CD4-positive, alpha-beta T cell treated with Interleukin-4 for 4 hours (primary cell): ENCODE measurements at places on chromosomes 1 and 21.

GRCh38 chr1:150987924-150988323, 5.8 kb downstream of the ANXA9 start:
- DNase-seq: no peak

GRCh38 chr1:117570988-117571409, 34.8 kb upstream of the TENT5C start:
- no peak for DNase-seq

- DNase-seq: no peak
Measured at GRCh38 chr1:59291561-59291960, 5.3 kb upstream of the FGGY start.

- DNase-seq: no peak
Measured at GRCh38 chr21:29975776-29976175, 36.0 kb upstream of the GRIK1 start.

GRCh38 chr1:30147188-30147587, 576.2 kb downstream of the MATN1 start:
- DNase-seq: no peak

DNA sequence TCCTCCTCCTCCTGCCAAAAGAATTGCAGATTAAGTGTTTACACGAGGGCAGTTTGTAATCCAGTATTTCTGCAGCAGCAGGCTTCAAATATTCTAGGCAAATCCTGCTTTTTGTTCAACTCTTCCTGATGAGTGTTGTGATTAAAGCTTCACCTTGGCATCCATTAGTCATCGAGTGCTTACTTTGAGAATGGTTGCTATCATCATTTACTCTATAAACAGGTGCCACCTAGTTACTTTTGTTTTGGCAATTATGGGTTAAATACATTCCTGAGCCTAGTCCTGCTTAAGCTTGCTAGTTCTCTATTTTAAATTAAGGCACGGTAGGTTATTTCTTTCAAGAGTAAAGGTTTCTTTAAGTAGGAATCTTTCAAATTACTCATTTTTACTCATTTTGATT, 20.3 kb downstream of the PDC start:
- DNase-seq: no peak

- no peak for DNase-seq
Measured at GRCh38 chr1:117810553-117810952, 118.9 kb downstream of the GDAP2 start.

- peak; percentile 6 for DNase-seq
Measured at GRCh38 chr1:151710187-151710840, 6.3 kb downstream of the CELF3 start.

- peak; percentile 41 for DNase-seq
Measured at GRCh38 chr1:10544239-10544638, 69.5 kb downstream of the PEX14 start.

- DNase-seq: peak; percentile 8
Measured at GRCh38 chr1:83583351-83584014, 415.4 kb downstream of the TTLL7 start.

DNA sequence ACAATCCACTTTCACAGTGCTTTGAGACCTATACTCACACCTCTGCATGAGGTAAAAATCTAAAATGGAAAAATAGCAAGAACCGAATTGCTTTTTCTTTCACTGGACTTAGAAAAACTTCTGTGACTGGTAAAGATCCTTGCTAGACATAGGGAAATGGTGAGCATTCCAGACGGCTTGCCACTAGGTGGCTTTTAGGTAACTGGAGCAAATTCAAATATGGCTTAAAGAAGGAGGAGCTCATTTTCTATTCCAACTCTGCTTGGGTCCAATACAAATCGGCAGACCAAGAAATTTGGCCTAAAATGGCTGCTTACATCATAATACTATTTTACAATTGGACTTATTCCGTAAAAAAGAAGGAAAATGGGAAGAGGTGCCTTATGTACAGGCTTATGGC, 977.9 kb downstream of the ADGRL2 start:
- DNase-seq: no peak

- DNase-seq: no peak
Measured at GRCh38 chr1:182552527-182552926, 36.5 kb downstream of the RNASEL start.

GRCh38 chr1:192158181-192158580, at the start of gene RGS18:
RGS18 (plus strand) TSS chr1:192158462; CDS start chr1:192158638, 176 bp downstream.
- DNase-seq: peak; percentile 8

DNA sequence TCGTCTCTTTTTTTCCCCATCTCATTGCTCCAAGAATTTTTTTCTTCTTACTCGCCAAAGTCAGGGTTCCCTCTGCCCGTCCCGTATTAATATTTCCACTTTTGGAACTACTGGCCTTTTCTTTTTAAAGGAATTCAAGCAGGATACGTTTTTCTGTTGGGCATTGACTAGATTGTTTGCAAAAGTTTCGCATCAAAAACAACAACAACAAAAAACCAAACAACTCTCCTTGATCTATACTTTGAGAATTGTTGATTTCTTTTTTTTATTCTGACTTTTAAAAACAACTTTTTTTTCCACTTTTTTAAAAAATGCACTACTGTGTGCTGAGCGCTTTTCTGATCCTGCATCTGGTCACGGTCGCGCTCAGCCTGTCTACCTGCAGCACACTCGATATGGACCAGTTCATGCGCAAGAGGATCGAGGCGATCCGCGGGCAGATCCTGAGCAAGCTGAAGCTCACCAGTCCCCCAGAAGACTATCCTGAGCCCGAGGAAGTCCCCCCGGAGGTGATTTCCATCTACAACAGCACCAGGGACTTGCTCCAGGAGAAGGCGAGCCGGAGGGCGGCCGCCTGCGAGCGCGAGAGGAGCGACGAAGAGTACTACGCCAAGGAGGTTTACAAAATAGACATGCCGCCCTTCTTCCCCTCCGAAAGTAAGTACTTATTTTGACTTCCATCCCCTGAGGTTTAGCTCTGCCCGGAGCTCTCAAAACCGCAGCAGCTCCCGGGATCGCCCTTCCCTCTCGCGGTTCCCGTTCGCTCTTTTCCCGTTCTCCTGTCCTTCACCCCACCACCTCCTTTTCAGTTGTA, 1.5 kb downstream of the TGFB2 start:
- DNase-seq: no peak

DNA sequence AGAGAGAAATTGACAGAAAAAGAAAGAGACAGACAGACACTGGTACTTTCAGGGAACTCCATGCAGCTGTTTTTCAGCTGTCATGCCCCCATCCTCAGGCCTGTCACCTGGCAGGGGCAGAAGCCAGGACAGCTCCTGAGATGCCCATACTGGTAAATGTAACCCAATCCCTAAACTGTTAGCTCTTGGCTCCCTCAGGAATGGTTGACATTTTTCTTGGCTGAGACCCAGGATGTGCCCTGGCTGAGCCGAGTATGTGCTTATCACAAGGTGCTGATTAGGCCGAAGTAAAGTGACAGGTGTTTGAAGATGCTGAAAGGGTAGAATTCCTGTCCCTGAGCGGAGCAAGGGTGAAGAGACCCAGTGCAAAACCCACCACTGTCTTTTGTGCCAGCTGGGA, 50.7 kb downstream of the PGM1 start:
- DNase-seq: no peak

GRCh38 chr1:91752324-91752723, 133.6 kb downstream of the TGFBR3 start:
- DNase-seq: no peak

DNA sequence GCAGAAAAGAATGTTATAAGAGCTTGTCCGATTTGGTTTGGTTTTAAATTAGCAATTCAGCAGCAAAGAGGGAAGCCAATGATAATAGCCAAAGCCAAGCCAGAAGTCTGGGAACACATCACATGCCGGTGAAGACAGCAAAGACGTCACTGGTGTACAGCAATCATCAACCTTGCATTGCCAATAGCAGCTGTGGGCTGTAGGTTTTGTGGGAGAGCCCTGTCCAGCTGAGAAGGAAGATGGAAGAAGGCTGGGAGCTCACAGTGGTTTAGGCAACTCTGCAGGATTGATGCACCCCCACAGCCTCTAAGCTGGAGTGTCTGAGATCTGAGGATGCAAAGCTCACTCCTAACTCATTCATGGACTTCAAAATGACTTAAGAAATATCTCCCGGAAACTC, 338.7 kb downstream of the SIPA1L2 start:
- DNase-seq: no peak

GRCh38 chr1:211345719-211346118, 19.1 kb downstream of the TRAF5 start:
- DNase-seq: no peak

- DNase-seq: no peak
Measured at GRCh38 chr1:53946252-53947171, at the start of gene LRRC42. LRRC42 (plus strand) TSS chr1:53946350; CDS start chr1:53952000, 5,650 bp downstream.

DNA sequence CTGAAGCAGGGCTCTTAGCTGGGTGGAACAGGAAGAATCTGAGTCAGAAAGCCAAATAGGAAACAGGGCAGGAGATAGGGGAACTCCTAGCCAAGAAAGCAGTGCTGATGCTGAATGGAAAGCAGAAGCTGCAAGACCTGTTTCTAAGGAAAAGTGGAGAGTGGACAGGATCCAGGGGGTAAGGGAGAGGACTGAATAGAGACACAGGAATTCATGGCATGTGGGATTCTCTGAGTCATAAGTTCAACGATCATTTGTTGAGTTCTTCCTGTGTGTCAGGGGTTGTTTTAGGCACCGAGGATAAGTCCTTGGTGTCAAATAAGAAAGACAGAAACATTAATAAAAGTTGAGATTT, 153.8 kb upstream of the FGGY start:
- DNase-seq: no peak

DNA sequence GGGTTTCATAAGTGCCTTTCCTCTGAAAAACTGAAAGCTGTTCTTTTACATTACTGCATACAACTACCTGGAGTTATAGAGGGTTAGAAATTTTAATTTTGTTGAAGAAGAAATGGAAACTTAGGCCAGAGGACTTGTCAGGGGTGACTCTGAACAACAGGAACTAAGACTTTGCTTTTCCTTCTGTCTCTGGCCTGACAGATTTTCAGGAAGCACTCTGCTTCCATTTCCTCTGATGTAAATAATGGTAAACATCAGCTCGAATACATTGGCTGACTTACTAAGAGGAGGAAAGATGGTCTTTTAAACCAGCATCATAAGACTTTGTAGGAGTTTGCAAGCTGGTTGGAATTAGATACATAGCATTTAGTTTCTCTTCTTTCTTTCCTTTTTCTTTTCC, 27.1 kb upstream of the PLEKHM2 start:
- DNase-seq: no peak

DNA sequence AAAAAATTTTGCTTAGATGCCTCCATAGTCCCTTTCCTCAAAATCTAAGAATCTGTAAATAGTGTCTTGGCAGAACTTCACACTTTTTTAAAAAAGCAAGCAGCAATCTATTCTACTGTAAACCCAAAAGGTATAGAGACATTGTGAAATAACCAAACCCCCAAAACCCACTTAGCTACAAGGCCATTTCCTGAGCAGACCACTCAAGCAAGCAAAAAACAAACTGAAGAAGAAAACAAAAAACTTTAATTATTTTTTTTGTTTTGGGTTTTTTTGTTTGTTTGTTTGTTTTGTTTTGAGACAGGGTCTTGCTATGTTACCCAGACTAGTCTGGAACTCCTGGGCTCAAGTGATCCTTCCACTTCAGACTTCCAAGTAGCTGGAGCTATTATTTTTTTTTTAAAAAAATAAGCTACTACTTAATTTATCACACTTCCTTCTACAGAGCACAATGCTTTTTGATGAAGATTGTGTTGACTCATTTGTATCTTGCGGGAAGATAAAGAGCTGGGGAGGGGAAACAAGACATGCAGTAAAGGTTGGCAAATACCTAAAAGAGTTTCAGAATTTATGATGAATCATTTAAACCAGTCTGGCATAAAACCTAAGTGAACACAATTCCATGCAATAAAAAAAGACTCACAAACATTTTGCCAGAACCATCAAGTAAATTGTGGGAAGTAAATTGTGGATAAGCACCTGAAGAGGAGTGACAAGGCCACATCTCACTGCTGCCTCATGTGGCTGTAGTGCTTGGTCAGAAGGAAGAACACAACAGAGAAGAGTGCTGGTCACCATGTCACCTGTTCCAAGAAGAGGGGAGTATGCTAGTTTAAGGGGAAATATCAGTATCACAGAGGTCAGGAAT, 2.7 kb upstream of the PTPN22 start:
- peak; percentile 79 for DNase-seq

GRCh38 chr1:38686167-38686926, 173.2 kb downstream of the RRAGC start:
- DNase-seq: no peak

DNA sequence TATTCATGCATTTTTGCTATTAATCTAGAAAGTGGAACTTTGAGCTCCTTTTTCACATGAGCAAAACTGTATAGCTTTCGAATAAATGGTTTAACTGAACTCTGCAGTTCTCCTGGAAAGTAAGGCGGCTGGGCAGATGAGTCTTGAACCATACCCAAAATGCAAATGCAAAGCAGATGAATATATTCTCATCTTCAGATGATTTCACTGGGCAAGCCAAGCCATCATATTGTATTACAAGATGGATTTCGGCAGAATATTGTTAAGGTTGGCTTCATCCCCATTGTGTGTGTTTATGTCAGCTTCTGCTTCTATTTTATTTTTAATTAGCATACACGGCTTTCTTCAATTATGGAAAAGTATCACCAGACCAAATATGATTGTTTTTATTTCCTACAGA, 209.6 kb downstream of the GREM2 start:
- DNase-seq: no peak
